ENCODE measurements at places on chromosomes 2 and 18.

DNA sequence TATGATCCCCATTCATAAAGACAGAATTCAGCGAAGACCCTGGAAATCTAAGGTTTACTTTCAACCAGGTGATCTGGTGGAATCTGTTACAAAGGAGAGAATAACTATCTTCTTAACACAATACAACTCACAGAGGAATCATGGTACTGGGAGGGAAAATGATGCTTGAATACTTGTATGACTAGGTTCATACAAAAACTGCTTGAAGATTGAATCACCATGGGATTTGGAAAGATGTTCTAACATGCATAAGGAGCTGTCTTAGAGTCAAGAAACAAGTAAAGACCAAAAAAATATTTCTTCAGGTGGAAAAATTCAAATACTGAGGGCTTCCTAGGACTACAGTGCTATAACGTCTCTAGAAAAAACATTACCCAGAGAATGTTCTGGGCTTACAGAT lies 32.2 kb downstream of the COL5A2 start:
- no peak for DNase-seq

- DNase-seq: no peak
These were observed 767.4 kb downstream of the MBD2 start for GRCh38 chr18:53457068-53457467.

DNA sequence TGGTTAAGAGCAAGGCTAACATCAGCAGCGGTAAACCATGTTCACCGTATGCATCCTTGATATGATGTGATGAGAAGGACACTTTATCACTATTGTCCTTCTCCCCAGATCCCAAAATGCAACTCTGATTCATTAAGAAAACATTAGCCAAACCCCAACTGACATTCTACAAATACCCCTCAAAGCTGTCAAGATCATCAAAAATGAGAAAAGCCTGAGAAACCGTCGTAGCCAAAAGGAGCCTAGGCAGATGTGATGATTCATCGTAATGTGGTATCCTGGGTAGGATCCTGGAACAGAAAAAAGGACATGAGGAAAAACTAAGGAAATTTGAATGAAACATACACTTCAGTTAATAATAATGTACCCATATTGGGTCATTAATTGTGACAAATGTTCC lies 67.3 kb upstream of the ST6GAL2 start:
- DNase-seq: no peak

DNA sequence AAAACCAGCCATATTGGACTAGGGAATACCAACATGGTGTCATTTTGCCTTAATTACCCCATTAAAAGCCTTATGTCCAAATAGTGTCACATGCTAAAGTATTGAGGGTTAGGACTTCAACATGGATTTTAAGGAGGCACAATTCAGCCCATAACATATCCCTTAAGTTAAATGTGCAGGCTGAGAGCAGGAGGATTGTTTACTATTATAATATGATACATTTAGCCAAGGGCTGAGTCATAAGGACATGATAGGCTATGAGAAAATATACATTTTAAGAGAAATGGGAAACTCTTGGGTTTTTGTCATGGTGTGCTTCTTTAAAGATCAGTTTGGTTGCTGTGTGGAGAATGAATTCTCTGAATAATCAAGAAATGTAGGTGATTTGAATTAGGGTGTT lies 136.8 kb downstream of the RDH14 start:
- no peak for DNase-seq

DNA sequence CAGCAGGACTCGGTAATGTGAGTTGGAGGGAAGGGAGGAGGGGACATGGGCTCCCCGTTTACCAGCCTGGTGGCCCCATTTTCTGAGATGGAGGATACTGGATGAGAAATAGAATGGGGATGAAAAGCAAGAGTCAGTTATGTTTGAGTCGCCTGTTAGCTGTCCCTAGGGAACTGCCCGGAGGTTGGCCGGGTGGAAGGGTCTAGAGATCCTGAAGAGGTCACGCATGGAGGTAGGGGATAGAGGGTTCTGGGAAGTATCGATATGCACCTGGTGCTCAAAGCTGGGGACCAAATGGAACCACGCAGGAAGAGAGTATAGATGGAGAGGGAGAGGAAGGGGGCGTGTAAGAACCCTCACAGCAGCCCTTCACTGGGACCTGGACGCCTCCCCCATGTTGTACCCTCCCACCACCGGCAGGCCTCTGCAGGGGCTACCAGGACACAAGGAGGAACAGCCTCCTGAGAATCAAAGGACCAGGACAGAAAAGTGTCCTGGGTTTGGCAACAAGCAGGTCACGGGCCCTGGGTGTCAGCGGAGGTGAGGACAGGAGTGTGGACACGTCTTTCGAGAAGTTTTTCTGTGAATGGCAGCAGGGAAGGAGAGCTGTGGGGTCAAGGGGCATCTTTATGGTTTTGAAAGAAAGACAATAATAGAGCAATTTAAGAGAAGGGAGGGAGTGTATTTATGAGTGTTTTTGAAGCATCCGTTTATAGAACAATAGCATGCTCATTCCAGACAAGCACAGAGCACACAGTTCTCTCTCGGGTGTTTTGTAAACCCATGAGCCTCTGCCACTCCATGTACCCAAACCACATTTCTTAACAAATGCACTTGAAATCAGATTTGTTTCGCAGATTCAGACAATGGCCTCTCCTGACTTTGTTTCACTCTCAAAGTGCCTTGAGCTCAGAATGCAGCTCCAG lies 132.2 kb downstream of the SMAD7 start:
- DNase-seq: no peak

DNA sequence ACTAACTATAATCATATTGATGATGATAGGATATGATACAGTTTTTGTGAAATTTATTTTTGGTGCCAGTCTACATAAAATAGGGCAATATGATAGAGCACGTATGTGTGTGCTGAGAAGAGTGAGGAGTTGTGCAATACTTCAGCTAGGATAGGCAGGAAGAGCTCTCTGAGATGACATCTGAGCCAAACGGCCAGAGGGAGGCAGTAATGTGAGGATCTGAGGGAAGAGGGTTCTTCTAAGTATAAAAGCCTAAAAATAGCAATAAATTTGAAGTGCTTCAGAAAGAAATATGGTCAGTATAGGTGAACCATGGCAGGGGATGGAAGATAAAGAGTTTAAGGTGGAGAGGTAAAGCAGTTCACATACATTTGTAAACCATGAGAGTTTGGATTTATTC lies 102.5 kb downstream of the OLA1 start:
- no peak for DNase-seq

DNA sequence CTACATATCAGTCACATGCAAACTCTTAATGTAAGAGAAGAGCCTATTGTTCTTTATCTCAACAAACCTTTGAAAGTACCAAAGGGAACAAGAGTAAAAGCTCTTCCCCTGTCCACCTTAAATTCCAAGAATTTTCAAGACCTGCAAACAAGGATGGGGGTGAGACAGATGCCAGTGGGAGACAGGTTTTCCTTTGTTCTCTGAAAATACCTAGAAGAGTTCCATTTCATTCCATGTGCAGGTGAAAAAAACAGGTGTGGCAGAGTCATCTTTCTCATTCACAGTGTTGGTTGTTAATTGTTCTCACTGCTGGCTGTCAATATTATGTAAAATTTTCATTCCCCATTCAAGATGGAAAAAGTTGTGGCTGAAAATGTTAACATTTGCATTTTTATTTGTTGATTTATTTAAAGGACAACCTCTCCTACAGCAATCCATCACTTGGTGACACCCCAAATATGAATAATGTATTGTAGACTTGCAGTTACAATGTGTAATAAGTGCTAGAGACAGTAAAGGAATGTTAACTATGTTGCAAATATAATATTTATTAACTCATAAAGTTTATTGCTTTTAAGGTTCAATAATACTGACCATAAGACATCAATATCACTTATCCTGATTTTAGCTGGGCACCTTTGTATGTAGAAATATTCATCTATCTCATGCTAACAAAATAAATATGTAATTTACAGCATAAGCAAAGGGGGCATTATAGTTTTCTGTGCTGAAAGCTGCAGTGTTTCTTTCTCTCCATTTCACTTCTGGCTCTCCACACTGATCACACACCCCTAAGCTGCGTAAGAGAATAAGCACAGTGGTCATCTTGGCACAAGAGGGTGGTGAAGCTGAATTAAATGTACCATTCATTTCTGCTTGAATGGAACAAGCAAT lies 347.0 kb downstream of the KIAA1328 start:
- no peak for DNase-seq

- no peak for DNase-seq
These were observed 181.2 kb downstream of the FAM124B start for GRCh38 chr2:224220586-224221255.

- DNase-seq: no peak
These were observed 82.8 kb upstream of the TMEM18 start for GRCh38 chr2:760001-760400.

- DNase-seq: no peak
These were observed 18.3 kb upstream of the NEDD4L start for GRCh38 chr18:58025733-58026132.

GRCh38 chr2:152154462-152154861 lies 21.1 kb downstream of the STAM2 start:
- DNase-seq: no peak

DNA sequence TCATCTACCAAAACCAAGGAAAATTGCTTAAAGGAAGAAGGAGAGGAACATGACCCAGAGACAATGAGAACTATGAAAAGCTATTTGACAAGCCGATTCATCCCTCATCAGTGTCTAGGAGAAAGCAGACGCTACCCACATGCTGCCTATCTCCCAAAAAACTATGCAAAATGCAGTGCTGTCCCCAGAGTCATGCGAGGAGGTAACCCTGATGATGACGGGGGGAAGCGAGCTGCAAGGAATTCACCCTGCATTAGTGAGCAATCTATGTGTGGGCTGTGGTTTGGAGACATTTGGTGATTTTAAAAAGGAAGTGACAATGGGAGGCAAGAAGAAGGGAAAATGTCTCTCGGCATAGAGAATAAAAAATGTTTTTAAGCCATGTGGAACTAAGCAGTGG lies 472.7 kb downstream of the CMPK2 start:
- DNase-seq: no peak

DNA sequence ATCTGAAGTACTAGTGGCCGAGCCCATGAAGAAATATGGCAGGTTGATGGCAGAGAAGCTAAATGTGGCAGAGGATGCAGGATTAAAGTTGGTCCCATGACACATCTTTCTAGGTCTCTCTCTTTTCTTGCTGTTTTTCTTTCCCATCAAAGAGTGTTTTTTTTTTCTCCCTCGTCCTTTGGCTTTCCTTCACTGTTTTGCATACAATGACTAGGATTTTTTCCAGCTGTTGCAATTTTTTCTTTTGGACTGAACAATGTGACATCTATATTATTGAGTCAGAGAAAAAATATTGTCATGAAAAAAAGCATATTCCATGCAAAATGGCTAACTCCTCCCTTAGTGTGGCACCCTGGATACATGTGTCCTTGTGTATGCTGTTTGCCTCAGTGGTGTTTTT lies 939.5 kb upstream of the FANCL start:
- no peak for DNase-seq

- no peak for DNase-seq
These were observed 213.7 kb downstream of the TSN start for GRCh38 chr2:121969166-121969565.

DNA sequence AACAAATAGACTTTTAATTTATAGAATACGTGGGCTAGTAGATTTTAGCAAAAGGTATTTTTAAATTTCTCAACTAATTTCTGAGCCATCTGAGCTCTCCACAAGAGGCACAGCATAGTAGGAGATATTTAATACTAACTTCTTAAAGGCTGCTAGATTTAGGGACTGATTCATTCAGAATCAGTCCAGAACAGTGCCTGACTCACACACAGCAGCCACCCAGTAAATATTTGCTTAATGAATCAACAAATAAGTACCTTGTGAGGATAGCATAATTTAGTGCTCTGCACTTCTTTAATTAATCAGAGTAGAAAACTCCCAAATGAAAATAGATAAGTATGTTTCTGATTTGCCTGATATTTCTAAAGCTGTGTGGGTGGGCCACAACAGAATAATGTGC lies 35.6 kb upstream of the SYT4 start:
- DNase-seq: no peak

- no peak for DNase-seq
These were observed 747.4 kb upstream of the SALL3 start for GRCh38 chr18:78232196-78232595.

DNA sequence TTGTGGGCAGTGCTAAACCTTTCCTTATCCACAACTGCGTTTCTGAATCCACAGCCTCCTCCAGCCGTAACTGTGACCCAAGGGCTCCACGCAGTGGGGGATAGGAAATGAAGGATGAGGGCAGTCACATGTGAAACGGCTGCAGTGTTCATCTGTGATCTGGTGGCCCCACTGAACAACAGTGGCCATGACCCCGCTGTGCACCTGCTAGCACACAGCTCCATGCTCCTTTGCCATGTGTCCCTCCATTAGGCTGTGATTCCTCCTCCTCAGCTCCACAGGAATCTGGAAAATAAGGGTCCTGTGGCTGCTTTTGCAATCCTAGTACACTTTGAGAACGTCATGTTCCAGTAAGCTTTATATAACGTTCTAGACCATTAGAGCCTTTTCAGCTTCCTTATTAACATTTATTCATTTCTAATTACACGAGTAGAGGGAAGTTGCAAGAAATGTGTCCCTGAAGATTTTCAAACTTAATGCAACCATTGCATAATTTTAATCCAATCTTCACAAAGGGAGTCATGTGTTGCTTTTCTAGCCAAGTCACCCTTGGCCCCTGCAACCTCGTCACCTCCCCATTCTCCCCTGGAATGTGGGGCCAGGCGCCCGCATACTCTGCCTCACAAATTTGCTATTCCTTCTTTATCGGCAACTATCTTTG lies 7.1 kb upstream of the NAPG start:
- no peak for DNase-seq

DNA sequence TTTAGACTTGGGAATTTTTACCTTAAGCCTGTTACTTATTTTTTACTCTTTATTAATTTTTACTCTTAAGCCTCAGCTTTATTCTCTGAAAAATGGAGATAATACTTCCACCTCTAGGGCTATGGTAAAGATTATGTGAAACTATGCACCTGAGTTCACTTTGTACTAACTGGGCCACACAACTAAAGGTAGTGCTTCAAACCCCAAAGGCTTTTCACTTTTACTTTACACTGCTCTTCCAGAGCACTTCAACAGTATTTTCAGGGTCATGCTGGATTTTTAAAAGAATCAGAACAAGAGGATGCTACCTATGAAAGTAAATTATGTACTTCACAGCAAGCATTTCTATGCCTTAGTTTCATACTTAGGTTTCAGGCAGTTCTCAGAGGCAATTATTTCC lies 27.8 kb downstream of the MEX3C start:
- DNase-seq: no peak

GRCh38 chr2:230318190-230319121 lies 8.5 kb upstream of the SP140L start:
- no peak for DNase-seq

- no peak for DNase-seq
These were observed 4.8 kb downstream of the EPHA4 start for GRCh38 chr2:221567231-221567760.

DNA sequence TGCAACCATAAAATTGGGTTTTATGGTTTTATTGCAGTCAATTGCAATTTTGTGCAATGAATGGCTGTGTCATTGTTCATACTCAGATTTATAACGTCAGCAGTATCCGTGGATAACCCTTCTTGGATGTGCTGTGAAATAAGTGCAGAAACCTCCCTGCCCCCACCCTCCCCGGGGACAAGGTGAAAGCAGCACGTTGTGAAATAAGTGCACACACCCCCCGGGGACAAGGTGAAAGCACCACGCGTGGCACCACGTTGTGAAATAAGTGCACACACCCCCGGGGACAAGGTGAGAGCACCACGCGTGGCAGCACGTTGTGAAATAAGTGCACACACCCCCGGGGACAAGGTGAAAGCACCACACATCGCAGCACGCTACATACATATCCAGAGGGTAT lies 93.6 kb upstream of the NFATC1 start:
- DNase-seq: no peak

GRCh38 chr18:22084547-22084946 lies 84.8 kb upstream of the GATA6 start:
- no peak for DNase-seq

All from esophagus squamous epithelium (tissue), 5 donors.